ENCODE measurements at places on chromosomes 1 and 21. TPM values are rescaled to one million over a fixed set of nuclear protein-coding genes. Genes with fewer than 3 reads are reported as not detected.

GRCh38 chr1:85453640-85454194 is 11.2 kb downstream of the DDAH1 start:
- no peak for DNase-seq

DNA sequence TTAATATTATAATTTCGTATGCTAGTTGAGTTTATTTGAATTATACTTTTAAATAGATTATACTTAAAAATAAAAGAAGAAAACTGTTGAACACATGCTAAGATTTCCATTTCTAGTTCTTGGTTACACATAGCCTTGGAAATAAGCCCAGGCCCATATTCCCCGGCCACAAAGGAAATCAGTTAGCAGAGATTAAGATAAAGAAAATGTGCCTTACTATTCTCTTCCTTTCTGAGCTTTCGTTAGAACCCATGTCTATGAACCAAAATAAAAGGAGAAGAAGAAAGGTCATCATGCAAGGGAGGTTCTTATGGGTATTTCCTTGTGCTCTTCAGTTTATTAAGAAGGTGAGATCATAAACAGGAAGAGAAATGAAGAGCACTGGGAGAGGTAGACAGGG is 32.3 kb upstream of the CRP start:
- DNase-seq = no peak

DNA sequence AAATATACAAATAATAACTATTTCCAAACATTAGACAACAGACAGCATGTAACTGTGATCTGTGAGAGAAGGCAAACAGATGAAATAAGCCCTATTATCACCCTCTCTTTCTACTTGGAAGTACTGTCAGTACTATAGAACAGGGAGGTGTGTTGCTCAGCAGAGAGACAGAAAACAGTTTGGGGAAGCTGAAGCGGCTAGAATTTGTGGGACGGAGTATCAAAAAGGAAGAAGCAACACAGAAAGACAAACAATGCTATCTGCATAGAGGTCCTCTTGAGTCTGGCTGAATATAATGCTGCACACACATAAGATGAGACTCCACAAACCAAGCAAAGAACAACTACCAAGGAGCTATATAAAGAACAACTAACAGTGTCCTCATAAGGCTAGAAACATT is 59.4 kb downstream of the ZZZ3 start:
- DNase-seq = no peak

GRCh38 chr1:235259133-235259778 is 68.7 kb downstream of the ARID4B start:
- no peak for DNase-seq

GRCh38 chr1:157369808-157370521 is 182.3 kb downstream of the FCRL5 start:
- peak; percentile 2 for DNase-seq

- DNase-seq = peak; percentile 83
Measured at GRCh38 chr1:40665335-40666171, at the start of gene RIMS3. TSS of gene RIMS3 (minus strand) at chr1:40665682. CDS start at chr1:40641925, 23,757 bp downstream.

SAMD13 gene
- 4.5 TPM for total RNA-seq

DNA sequence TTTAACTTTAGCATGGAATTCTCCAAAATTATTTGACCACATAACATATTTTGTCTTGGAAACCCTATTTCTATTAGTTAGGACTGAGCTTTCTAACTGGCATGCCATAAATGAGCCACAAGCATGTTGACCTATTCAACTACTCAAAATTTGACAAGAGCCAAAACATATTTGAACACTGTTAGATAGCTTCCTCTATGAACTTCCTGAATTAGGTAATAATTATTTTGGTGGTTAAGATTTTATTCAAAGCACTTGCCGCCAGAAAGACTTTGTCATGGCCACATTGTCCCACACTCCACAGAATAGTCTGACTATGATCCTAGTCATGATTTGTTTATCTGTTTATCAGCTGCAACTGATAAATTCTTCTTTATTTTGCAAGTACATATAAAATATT is 23.1 kb upstream of the CTPS1 start:
- DNase-seq = no peak

Measured in occipital lobe (tissue), 3 donors.